Activated naive CD4-positive, alpha-beta T cell (primary cell): ENCODE measurements at places on chromosomes 16 and 17.

DNA sequence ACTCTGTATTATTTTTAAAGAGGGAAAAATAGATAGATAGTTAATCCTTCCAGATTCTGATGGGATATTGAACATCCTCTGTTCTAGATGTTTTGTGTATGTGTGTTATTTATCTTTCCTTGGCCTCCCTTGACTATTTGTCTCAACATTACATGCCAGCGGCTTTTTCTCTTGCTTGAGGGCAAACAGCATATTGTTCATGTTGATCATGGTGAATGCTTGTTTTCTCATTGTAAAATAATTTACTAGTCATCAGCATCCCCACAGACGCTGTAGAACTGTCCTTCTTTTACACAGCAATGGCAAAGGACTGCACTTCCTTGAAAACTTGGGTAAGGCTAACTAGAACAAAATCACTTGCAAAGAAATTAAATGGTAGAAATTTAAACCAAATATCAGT, 1376.4 kb upstream of the GOT2 start:
- no peak for DNase-seq

DNA sequence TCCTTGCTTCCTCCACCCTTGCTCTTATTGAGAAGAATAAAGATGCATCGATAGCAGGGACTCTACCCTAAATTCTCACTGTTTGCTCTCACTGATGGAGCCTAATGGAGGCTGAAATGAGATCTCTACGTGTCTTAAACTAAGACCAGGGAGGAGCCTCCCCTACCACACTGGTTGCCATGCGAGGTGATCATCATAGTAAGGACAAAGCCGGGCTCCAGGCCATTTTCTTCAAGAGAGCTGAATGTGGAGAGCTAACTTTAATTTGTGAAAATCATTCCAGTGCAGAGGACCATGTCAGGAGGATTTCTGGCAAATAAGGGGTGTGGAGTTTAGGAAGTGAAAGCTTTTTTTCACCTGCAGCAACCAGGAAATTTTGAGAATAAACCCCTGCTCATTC, 5.6 kb downstream of the CDH11 start:
- no peak for DNase-seq

DNA sequence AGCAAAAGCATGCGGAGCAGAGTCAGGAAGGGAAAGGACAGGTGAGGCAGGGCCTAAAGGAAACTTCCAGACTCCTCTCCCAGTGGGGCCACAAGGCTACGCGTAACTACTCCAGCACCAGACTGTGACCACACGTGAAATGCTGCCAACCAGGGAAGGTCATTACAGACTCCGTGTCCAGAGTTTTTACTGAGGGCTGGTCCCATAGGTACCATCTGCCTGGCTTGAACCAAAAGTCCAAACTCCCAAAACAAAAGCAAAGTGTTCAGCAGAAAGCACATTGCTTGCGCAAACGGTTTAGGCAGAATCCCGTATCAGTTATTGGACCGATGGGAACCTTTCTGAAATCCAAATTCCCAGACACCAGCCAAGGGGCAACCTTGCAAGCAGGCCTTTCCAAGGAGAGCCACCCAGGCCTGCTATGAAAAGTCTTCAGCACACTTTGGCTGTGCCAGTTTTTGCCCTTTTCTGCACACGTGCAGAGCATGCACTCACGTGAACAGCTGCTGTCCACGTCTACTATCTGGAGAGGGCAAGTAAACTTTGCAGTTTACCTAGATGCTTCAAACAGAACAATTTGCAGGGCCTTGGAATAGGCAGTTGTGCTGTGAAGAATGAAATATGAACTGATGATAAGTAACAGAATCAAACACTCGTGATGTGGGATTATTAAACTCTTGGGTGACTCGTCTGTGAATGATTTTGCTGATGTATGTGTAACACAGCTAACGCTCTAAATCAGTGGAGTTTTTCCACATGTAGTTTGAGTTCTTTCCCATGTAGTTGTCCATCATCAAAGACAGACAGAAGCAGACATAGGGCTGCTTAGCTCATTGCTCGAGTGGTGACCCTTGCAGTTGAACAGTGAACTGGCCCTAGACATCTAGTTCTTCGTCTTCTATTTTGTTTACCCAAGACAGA, 58.1 kb upstream of the CRISPLD2 start:
- DNase-seq = no peak

- no peak for DNase-seq
These were observed 117.2 kb downstream of the SOCS1 start for GRCh38 chr16:11138769-11139325.

DNA sequence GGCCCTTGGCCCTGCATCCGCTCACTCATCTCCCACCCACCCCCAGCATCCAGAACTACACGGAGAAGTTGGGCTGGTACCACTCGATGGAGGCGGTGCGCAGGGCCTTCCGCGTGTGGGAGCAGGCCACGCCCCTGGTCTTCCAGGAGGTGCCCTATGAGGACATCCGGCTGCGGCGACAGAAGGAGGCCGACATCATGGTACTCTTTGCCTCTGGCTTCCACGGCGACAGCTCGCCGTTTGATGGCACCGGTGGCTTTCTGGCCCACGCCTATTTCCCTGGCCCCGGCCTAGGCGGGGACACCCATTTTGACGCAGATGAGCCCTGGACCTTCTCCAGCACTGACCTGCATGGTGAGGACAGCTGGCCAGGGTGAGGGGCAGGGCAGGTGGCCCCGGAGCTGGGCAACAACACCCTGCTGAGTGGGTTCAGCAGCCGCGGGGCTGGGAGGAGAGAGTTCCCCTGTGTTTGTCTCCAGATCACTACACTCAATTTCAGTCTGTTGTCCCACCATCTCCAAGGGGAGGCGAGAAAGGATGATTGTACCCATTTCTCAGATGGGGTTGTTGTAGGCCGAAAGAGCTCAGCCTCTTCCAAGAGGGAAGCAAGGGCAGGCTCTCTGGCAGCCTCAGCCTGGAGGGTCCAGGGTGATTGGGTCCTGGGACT, 14.4 kb downstream of the MMP15 start:
- DNase-seq = no peak

GRCh38 chr16:57388359-57389086, 16.0 kb upstream of the CCL17 start:
- no peak for DNase-seq

DNA sequence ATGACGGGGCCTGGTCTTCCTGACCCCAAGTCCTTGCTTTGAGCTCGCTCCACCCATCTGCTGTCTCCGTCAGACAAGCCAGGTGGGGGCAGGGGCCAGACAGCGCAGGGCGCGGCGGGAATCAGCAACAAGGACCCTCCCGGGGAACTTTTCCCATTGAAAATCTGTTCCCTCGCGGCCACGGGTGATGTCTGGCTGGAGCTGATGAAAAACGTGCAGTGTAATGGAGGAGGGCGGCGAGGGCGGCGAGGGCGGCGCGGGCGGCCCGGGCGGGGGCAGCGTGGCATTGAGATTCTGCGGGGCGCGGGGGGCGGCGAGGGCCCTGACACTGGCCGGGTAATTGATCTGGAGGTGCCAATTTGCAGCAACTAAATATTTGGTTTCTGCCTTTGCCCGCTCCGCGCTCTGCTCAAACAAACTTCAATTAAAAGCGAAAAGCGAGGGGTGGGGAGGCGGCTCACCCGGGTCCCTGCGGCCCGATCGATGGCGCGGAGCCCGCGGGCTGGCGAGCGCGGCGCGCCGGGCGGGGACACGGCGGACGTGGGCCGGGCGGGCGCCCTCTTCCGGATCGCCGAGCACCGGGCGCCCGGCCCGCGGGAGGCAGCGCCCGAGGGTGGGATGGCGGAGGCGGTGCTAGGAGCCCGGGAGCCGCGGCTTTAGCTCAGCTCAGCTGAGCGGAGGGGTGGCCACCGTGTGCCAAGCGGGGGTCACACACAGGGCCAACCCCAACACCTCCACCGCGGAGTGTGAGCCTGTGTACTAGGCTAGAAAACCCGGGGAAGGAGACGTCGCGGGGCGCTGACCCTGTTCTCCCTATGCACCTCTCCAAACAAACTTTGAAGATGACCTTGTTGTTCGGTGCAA, 32.4 kb downstream of the DCAKD start:
- no peak for DNase-seq

DNA sequence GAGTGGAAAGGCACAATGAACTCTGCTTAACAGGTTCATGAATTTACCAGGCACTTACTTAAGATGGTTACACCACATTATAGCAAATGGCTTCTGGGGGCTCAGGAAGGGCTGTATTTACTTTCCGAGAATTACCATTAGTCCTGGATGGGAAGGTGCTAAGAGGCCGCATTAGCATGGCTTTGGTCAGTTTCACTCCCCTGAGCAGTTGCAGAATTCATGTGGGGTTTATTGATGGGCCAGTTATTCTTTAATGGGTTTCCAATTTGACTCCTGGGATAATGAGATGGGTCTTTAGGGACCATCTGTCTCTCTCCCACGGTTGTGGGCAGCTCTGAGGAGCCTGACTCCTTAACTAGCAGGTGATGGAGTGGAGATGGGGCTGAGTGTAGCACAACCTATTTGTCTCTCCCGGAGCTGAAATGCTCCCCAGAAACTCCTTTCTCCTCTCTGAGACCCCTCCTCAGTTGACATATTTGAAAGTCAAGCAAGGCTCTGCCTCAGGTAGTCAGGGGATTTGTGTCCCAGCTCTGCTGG, 652.5 kb downstream of the HS3ST4 start:
- no peak for DNase-seq

- no peak for DNase-seq
These were observed 21.0 kb upstream of the EVPL start for GRCh38 chr17:76048025-76048605.

DNA sequence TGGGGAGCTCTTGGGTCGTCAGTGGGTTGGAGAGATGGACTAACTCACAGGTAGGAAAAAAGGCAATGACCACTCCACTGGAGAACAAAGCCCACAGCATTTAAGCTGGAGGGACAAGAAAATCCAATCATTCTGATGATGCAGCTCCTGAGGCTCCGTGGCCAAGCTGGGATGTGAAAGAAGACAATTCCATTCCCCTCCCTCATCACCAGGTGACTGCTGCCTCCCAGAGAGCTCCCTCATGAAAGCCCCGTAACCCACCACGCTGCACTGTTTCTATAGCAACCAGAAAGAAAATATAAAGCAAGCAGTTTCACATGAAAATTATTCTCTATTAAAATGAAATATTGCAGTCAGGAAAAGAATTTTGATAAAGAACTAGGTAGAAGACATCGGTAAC, 15.2 kb downstream of the ANKRD11 start:
- DNase-seq = no peak

GRCh38 chr16:678858-679813, 1.1 kb upstream of the STUB1 start:
- DNase-seq = no peak

DNA sequence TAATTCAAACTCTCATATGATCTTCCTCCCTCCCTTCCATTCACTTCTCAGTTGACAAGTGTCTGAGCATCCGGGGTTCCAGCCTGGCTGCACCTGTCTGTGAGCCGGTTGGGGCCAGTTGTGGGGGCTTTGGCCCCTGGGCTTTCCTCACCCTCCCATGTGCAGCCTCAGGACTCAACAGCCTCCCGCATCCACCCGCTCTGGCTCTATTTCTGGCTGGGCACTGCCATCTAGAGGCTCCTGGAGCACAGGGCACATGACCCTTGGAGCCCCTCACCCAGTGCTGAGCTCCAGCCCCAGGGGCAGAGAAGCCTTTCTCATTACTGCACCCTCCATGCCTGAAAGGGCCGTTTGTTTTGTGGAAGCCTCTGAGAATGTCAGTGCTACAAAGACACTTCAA, 43.3 kb downstream of the HAPSTR1 start:
- DNase-seq = no peak

DNA sequence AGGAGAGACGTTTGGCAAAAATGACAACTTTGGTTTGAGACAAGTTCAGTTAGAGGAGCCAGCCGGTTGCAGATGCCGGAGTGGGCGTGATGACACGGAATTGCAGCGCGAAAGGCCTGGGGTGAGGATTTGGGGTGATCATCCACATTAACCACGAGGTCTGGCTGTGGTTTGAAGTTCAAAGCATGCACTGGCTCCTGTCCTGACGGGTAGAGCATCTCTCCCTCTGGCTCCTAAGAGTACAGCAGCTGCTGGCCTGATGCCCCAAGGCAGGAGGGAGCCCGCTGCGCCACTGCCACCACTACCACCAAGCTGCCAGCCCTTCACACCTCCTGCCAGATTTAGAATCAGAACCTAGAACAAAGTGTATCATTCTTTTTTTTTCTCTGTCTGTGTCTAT, 3.7 kb downstream of the RHBDL3 start:
- no peak for DNase-seq

DNA sequence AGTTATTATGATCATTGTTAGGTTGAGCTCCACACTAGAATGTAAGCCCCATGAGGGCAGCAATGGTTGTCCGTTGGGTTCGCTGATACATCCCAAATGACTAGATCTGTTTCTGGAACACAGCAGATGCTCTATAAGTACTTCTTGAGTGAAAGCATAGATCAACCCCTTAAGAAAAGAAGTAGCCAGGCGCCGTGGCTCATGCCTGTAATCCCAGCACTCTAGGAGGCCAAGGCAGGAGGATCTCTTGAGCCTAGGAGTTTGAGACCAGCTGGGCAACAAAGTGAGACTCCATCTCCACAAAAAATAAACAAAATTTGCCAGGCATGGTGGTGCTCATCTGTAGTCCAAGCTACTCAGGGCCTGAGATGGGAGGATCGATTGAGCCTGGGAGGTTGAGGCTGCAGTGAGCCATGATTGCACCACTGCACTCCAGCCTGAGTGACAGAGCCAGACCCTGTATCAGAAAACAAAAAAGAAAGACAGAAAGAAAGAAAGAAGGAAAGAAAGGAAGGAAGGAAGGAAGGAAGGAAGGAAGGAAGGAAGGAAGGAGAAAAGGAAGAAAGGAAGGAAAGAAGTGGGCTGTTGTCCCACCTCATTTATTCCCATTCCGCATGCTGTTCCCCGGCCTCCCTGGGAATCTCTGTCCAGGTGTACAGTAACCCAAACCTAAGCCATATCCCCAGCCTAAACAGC, 54.4 kb upstream of the RPL38 start:
- DNase-seq = no peak

GRCh38 chr17:74921769-74922168, 1.3 kb downstream of the USH1G start:
- no peak for DNase-seq

- no peak for DNase-seq
These were observed 5.5 kb downstream of the BCO1 start for GRCh38 chr16:81243942-81244341.

DNA sequence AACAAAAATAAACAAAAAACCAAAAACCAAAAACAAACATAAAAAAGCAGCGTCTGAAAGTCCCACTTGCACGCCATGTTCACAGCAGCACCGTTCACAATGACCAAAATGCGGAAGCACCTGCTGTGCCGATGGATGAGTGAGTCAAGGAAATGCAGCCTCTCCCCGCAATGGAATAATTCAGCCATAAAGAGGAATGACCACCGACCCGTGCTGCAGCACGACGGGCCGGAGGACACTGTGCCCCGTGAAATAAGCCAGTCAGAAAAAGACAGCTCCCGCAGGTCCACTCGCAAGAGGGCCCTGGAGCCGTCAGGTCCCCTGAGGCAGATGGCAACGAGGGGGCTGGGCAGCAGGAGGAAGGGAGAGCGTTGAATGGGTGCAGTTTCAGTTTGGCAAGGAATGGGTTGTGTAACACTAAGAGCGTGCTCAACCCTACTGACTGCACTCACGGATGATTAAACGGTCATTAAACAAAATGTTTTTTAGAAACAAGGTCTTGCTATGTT, 5.1 kb downstream of the CLCN7 start:
- no peak for DNase-seq
